Small intestine (tissue), 16 donors: ENCODE measurements at places on chromosomes 5 and 9. TPM values are rescaled to one million over a fixed set of nuclear protein-coding genes. Genes with fewer than 3 reads are reported as not detected.

GRCh38 chr9:38249587-38250210 is 142.8 kb upstream of the ALDH1B1 start:
- H3K36me3 ChIP-seq: no peaks in the 10 kb centered on the region
- no peak overlapping the region for H3K27ac ChIP-seq
- H3K4me1 ChIP-seq: no peaks in the 10 kb centered on the region
- DNase-seq: no peak
- H3K4me3 ChIP-seq: no peak overlapping the region

GRCh38 chr5:43309637-43310036 is 3.6 kb downstream of the HMGCS1 start:
- no peak overlapping the region for H3K27ac ChIP-seq
- H3K4me1 ChIP-seq: peaks cover 22% of the 10 kb centered on the region
- H3K36me3 ChIP-seq: no peaks in the 10 kb centered on the region
- peak; percentile 24 for DNase-seq
- H3K27me3 ChIP-seq: no peaks in the 10 kb centered on the region

Gene TRPM6
- polyA plus RNA-seq: 2.4 TPM

DNA sequence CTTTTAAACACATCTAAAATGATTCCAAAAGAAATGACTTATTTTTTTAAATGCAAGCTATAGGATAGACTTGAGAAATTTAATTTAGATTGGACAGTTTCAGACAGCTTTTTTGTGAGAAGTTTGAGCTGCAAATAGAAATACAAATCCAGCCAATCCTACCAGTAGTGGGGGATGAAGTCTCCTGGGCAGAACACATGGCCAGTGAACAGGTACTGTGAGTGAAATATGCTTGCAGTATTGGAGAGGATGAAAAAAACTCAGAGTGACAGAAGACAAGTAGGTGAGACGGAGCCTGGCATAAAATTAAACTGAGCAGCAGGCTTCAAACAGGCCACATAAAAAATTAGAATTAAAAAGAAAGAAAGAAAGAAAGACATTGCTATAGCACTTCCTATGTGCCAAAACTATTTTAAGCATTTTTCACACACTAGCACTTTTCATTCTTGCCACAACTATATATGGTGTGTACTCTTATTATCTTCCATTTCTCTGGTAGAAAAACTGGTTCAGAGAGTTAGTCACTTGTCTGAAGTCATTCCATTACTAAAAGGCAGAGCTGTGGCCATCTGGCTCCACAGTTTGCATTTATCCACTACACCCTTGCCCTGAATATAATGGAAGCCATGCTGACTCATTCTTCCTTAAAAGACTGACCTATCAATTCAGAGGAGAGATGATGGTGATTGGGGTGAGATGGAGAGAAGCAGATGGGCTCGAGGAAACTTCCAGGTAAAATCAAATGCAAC is 310.2 kb upstream of the CTNND2 start:
- H3K36me3 ChIP-seq: no peaks in the 10 kb centered on the region
- DNase-seq: no peak
- H3K4me3 ChIP-seq: no peak overlapping the region
- H3K27ac ChIP-seq: no peak overlapping the region
- H3K27me3 ChIP-seq: no peaks in the 10 kb centered on the region

- H3K4me1 ChIP-seq: no peaks in the 10 kb centered on the region
- no peak overlapping the region for H3K27ac ChIP-seq
- peak; percentile 45 for DNase-seq
- H3K4me3 ChIP-seq: no peak overlapping the region
- no peaks in the 10 kb centered on the region for H3K36me3 ChIP-seq
These were observed 38.2 kb downstream of the GZMK start for GRCh38 chr5:55062039-55062779.

DNA sequence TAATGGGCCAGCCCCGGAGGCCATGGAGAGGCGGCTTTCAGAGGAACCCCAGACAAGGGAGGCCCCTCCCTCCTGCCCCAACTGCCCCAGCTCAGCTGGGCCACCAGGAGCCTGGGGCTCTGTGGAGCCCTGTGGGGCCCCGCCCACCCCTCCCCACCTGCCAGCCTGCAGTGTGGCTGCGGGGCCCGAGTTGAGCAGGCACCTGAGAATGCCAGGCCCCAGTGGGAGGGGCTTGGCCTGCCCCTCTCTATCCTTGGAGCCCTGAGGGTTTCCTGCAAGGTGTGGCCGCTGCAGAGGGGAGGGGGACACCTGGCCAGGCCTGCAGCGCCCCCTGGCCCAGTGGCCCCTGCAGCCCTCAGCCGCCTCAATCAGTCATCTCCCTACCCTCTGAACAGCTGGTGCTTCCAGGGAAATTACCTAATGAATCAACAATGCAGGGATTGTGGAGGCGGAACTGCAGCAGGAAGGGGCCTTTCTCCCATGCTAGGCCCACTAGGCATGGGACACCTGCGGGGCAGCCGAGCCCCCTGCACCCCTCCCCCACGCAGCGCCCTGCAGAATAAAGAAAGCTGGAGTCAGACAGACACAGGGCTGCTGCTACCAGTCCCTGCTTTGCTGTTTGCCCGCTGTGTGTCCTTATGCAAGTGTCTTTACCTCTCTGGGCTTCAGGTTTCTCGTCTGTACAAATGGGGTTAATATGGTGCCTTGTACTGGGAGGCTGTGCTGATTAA is 48.0 kb downstream of the LMX1B start:
- H3K27ac ChIP-seq: no peak overlapping the region
- no peak overlapping the region for H3K4me3 ChIP-seq
- peaks cover 45% of the 10 kb centered on the region for H3K27me3 ChIP-seq
- H3K4me1 ChIP-seq: peaks cover 23% of the 10 kb centered on the region
- DNase-seq: peak; percentile 64

GRCh38 chr9:33728613-33729012 is 66.7 kb upstream of the PRSS3 start:
- H3K36me3 ChIP-seq: no peaks in the 10 kb centered on the region
- no peak for DNase-seq
- no peaks in the 10 kb centered on the region for H3K27me3 ChIP-seq
- H3K4me1 ChIP-seq: no peaks in the 10 kb centered on the region
- no peak overlapping the region for H3K4me3 ChIP-seq

- no peak for DNase-seq
- H3K36me3 ChIP-seq: peaks cover 5% of the 10 kb centered on the region
- no peak overlapping the region for H3K27ac ChIP-seq
- H3K4me1 ChIP-seq: no peaks in the 10 kb centered on the region
- no peaks in the 10 kb centered on the region for H3K27me3 ChIP-seq
These were observed 56.0 kb downstream of the AUH start for GRCh38 chr9:91305596-91306295.

DNA sequence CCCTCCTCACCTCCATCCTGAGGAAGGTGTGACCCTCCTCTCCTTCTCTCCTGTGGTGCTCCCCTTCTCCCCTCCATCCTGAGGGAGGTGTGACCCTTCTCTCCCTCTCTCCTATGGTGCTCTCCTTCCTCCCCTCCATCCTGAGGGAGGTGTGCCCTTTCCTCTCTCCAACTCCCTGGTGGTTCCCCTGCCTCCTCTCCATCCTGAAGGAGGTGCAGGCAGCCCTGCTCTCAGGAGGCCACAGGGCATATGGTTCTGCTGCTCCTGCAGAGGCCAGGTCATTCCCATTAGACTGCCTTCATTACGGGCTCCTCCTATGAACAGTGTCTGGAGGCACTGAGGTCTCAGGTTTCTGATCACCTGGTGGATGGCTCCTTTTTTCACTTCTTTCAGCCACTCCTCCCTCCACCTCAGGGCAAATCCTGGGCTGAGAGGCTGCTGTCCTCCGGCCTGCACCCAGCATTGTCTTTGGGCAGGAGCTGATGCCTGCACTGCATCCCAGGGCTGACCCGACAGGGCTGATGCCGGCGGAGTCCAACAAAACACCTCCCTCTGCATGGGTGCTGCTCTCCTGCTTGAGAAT is 197.1 kb downstream of the MED10 start:
- H3K4me3 ChIP-seq: no peak overlapping the region
- H3K4me1 ChIP-seq: no peaks in the 10 kb centered on the region
- no peak for DNase-seq
- H3K36me3 ChIP-seq: no peaks in the 10 kb centered on the region
- H3K27ac ChIP-seq: no peak overlapping the region
- no peaks in the 10 kb centered on the region for H3K27me3 ChIP-seq

- no peak for DNase-seq
- H3K27ac ChIP-seq: no peak overlapping the region
- H3K27me3 ChIP-seq: no peaks in the 10 kb centered on the region
- H3K4me1 ChIP-seq: no peaks in the 10 kb centered on the region
These were observed 2118.8 kb upstream of the WWC1 start for GRCh38 chr5:166172597-166172996.
